SK-N-MC (cell line): ENCODE measurements at places on chromosomes 4 and X.

DNA sequence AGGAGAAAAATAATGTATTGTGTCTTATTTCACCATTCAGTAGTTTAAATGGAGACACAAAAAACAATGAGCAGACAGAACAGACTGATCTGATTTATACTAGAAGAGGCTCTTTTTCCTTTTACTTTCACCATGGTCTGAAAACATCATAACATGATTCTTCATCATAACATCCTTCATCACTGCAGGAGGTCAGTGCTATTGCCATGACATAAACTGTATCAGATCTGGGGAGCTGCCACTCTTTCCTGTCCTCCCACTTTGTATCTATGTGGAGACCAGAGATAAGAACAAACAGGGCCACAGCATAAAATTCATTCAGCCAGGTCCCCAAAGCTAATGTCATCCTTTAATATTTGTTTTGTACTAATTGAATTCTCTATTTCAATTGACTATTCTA, 25.2 kb downstream of the SOD3 start:
- no peak for DNase-seq

DNA sequence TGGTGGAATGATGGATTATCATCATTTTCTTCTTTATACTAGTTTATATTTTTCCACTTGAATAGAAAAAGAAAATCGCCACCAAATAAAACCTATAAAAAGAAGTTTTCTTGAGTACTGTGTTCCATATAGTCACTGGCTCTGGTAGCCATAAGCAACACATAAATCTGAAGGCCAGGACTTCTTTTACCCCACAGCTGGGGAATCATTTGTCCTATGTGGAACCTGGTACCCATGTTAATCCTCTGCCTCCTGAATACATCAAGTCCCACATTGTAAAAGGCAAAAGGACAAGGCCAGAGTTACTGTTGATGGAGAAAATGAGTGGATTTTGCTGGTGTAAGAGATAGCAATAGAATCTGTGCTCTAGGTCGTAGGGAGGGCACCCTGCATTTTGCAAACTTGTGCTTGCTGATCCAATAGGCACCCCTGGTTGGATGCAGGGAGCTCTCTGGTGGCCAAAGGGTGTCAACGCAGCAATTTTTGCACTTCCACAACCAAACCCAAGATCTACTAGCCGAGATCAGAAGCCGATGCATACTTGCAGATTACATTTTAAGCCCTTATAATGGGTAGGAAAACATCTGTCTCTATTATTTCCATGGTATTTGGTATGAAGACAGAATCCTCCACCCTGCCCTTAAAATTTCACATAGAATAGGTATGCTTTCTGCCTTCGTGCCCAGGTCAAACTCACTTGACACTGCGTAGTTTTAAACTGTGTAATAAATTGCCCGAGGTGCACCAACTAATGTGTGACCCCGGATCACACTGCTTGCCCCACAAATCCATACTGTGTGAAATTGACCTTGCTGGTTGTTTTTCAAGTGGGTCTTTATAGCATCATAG, 146.2 kb upstream of the SCML1 start:
- DNase-seq, result no peak

GRCh38 chr4:184293552-184293951, 75.9 kb upstream of the ENPP6 start:
- no peak for DNase-seq

DNA sequence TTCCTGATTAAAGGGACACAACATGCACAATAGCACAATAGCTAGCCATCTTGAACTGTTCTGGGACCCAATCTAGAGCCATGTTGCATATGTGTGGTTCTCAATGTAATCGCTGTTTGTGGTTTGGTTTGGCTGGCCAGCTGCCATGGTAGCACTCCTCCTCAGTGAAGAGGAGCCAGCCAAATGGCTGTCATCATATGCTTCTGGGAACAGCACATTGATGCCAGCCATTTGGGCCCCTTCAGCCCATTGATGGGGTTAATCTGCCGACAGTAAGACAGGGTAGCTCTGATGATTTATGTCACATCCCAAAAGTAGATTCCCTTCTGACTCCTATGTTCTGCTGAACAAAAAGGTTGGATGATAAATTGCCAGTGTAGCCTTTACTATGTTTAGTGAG, 48.5 kb downstream of the AWAT2 start:
- no peak for DNase-seq
